ENCODE measurements at places on chromosomes 5 and 9.

DNA sequence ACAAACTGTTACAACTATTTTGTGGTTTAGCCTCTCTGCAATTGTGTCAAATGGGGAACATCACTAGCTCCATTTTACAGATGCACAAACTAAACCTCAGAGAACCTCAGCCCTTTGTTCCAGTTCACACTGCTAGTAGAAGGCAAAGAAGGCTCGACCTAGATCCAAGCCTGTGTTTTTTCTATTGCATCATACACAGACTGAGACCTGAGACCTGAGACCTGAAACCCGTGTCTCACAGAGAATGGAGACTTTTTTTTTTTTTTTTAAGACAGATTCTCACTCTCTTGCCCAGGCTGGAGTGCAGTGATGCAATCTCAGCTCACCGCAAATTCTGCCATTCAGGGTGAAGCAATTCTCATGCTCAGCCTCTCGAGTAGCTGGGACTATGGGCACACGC is 120.8 kb downstream of the GALNT10 start:
- no peak for DNase-seq

DNA sequence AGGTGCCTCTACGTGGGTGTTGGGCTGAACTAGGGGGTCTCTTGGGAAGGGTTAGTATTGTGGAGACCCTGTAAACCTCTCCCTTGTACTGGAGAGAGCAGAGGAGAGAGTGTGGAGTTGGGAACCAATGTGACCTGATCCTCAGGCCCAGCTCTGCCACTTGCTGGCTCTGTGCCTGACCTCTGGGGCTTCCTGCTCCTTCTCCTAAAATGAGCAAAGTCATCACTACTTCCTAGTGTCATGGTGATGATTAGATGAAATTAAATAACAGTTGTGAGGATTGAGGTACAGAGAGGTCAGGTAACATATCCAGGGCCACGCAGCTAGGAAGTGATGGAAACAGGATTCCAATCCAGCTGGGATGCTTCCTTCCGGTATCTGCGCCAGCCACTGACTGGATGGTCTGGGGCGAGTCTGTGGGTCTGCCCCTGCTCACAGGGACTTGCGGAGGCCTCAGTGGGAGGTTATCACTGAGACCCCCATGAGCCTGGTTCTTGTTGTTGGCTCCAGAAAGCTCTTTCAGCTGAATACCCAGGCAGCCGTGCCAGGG is 9.2 kb downstream of the GALNT10 start:
- no peak for DNase-seq

DNA sequence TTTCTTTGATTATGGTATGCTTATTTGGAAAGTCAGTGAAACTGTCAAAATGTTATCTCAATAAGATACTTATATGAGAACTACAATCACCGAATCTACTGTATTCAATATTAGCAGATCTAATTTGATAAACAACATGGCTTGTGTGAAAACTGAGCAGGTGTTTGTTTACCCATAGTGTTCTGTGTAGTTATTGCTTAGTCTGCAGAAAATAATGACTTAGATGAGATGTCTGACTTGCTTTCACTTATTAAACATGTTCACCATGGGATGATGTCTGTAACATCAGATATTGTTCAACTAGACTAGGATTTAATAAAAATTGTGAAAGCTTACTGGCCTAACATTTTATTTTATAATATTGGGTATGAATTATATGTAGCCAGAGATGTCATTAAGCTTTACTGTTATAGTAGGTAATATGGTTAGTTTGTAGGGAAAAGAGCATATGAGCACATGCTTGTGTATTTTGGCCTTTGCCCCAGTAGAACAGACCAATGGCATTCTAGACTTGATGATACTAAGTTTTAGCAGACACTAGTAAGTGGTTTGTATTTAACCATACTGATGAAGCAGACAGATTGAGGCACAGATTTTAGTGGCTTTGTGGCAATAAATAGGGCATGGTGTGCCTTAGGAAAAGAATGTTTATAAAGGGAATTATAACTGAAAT is 16.4 kb downstream of the SUB1 start:
- no peak for DNase-seq

DNA sequence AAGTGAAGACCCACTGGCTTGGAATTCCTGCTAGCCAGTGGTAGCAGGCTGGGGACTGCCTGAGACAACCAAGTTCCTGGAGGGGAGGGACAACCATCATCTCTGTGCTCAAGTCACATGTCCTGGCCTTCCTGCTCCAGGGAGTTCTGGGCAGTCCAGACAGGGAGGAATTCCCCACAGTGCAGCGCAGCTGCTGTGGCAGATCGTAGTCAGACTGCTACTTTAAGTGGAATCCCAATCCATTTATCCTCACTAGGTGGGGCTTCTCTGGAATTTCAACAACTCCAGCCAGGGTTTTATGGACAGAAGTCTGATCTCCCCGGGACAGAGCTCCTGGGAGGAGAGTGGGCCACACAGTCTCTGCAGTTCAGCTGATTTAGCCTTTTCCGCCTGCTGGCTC is 20.9 kb upstream of the OR5C1 start:
- DNase-seq = no peak

All from stimulated activated CD4-positive, alpha-beta T cell treated with anti-CD3 and anti-CD28 coated beads, Interleukin-12 subunit alpha, Interleukin-12 subunit beta, amount 100 ng/mL, for 24 hours (primary cell).